ENCODE measurements at places on chromosomes 16 and 17. TPM values are rescaled to one million over a fixed set of nuclear protein-coding genes. Genes with fewer than 3 reads are reported as not detected.

DNA sequence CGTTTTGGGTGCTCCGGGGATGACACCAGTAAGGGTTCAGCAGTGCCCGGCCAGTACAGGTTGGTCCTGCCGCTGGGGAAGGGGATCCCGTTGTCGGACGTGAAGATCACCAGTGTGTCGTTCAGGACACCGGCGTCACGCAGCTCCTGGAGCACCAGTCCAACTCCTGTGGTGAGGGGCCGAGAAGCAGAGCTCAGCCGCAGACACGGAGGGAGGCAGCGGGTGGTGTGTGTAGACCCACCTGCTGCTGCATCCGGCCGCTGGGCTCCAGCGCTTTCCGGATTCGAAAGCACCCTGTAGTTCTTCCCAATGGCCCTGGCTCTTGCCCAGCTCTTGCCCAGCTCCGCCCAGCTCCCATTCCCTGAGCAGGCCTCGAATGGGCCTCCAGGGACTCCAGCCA, 8.0 kb downstream of the SGSH start:
- DNase-seq = no peak

- no peak for DNase-seq
Observed at GRCh38 chr16:342455-343213, 9.9 kb downstream of the AXIN1 start.

GRCh38 chr17:11276486-11276885, 35.5 kb downstream of the SHISA6 start:
- no peak for DNase-seq

GRCh38 chr17:60554377-60554788, 28.3 kb upstream of the APPBP2 start:
- no peak for DNase-seq

DNA sequence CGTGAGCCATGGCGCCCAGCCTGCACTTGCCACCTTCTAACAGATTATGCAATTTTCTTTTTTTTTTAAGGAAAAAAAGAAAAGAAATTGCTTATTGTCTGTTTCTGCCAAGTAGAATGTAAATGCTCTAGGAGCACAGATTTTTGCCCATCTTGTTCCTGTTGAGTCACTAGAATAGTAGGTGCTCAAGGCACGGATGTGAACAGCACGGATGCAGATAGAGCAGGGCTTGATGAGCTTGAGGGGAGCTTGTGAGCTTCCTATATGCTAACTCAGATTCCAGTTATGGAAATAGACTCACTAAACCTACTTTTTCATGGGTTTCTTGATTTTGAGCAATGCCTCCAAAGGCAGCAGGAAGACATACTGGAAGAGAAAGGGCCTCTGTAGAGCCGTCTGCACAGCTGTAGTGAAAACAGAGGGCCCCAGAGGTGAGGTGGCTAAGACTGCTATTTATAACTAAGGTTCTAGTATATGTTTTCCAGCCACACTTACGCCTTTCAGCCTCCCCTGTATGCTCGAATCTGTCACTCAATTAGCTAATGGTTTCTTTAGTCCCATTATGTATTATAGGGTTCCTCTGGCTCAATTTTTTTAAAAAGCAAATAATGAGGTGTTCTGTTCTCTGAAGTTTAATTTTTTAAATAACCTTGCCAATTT, 72.8 kb downstream of the WWP2 start:
- no peak for DNase-seq

- DNase-seq = no peak
Observed at GRCh38 chr17:64223931-64224629, 39.0 kb downstream of the TEX2 start.

The NPIPA5 gene
- 0.29 TPM for total RNA-seq

The PRSS36 gene
- total RNA-seq = 2.3 TPM

Measured in HT-29 (cell line).